ENCODE measurements at places on chromosomes 11 and 22.

GRCh38 chr11:98940913-98941312 is 79.8 kb upstream of the CNTN5 start:
- DNase-seq = no peak

- no peak for DNase-seq
Measured at GRCh38 chr11:96275801-96276594, 67.0 kb downstream of the MAML2 start.

DNA sequence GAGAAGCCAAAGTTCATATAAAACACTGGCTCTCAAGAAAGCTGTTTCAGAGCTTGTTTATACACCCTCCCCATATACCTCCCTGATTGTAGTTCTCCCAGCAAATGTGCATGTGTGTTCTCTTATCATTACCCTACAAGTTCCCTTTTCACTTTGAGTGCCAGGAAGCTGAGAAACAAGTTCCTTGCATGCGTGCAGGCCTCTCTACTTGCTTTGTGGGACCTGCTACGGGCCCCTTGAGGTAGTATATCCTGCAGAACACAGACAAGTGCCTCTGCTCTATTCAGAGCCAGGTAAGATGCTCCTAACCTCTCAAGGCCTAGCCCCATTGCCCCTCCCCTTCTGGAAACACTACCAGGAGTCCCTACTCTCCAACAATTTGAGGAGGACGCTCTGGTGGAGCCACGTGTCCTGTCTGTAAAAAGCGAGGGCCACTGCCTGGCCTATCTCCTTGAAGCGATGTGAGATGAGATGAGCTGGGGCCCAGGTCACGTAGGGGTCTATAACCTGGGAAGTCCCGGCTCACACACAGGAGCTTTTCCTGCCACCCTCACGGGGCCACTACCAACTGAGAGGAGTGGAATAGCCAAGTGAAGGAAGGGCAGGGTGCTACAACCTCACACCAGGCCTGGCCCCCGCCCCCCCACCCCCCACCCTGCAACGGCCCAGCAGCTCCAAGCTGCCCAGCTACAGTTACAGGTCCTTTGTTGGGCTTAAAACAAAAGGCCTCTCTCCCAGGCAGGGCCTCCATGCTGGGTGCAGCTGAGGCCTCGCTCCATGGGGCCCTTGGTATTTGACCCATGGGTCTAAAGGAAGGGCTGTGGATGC is 2.6 kb upstream of the ATP5MGL start:
- no peak for DNase-seq

GRCh38 chr11:109026891-109027489 is 362.1 kb downstream of the DDX10 start:
- no peak for DNase-seq

DNA sequence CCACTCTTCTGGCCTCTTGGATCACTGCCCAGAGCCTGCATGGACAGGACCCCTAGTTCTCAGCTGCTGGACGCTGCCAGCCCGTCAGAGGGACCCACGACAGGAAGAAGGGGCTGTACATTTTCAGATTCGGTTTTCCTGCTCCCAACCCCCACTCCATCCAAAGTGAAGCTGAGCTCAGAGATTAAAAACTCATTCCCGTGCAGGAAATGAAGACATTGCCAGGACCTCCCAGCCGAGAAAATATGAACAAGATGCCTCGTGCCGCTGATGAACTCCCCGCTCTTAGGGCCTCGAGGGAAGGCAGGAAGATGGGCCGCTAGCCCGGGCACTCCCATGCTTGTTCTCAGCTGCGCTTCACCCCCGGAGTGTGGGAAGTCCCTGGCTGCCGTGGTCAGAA is 36.1 kb downstream of the RPUSD4 start:
- DNase-seq = no peak

- no peak for DNase-seq
Measured at GRCh38 chr11:117970400-117971024, 15.7 kb upstream of the IL10RA start.

DNA sequence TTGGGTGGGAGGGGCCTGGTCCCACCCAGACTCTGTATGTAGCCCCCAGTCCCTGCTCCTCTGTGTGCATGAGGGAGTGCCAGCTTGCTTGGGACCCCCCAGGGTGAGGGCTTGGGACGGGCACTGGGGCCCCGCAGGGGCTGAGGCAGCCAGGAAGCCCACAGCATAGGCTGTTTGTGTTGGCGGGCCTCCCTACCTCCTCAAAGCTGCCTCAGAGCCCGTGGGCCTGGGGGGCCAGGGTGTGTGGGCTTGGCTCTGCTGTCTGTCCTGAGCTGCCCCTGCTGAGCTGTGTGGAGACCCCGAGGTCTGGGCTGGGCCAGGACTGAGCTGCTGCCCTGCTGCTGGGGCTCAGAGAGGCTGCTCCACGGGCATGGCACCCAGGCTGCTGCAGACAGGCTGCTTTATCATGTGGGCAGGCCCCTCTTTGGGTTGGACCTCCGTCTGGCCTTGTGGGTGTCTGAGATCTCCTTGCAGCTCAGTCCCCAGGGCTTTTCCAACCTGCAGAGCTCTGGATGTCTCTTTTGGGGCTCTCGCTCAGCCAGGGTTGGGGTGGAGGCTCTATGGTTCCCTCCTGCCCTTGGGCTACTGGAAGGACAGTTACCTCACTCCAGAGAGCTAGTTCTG is 3.3 kb downstream of the TSPAN4 start:
- no peak for DNase-seq

DNA sequence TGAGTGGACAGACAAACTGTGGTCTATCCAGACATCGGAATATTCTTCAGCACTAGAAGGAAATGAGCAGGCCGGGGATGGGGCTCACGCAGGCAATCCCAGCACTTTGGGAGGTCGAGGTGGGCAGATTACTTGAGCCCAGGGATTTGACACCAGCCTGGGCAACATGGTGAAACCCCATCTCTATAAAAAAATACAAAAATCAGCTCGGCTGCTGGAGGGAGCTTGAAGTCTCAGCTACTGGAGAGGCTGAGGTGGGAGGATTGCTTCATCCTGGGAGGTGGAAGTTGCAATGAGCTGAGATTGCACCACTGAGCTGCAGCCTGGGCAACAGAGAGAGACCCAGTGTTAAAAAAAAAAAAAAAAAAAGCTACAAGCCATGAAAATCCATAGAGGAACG is 8.0 kb upstream of the CTSD start:
- DNase-seq = no peak
